ENCODE measurements at places on chromosomes 12 and 14.

GRCh38 chr12:87921621-87922020 lies 107.6 kb downstream of the C12orf50 start:
- DNase-seq: no peak

- DNase-seq: no peak
Observed at GRCh38 chr12:4379405-4379804, at the start of gene FGF23. Gene FGF23 (minus strand): TSS chr12:4379712. CDS start chr12:4379582, 130 bp downstream.

- DNase-seq: no peak
Observed at GRCh38 chr14:90425373-90425879, 28.6 kb downstream of the CALM1 start.

- no peak for DNase-seq
Observed at GRCh38 chr14:93531644-93532043, 100.9 kb downstream of the UNC79 start.

DNA sequence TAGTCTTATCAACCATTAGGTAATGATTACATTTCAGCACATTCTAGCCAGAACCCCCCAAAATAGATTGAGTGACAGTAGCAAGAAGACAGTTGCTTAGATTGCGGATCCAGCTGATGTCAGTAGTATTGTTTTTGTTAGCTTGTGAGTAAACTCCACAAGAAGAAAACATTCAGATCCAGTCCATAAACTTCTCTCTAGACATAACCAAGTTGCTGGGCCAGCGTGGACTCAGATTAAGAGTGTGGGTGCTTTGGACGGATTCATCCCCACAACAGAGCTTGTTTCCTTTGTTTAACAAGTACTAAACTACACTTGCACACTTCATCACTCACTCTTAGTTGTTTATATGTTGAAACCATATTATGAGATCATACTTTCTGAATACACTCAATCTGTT lies 293.4 kb downstream of the NPAS3 start:
- DNase-seq: no peak

DNA sequence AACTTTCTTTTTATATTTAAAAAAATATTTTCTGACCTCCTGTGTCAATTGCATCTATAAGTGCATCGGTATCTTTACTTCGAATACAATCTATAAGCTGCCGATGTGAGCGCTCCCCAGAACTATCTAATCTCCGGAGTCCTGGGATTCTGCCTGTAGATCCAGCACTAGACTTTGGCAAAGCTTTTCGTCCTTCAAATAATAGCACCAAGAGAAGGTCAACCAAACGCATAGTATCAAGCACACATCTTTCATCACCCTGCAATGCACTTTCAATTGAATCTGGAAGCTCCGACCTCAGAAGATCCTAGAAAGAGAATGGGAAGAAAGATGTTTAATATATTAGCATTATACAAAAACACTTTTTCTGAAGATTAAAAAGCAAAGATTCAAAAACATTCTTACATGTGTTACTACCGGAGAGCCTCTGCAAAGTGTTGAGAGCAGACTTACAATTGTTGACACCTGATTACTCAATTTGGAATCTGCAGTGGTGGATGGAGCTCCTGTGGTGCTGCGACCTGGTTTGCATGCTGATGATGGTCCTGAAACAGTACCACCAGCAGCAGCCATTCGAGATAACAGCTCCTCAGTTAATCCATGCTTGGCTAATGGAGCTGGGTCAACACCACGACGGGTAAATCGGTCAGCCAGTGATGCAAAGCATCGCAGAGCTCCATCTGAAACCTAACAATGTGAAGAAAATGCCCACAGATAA lies 34.3 kb downstream of the HECTD1 start:
- no peak for DNase-seq

GRCh38 chr12:16036073-16036472 lies 124.9 kb downstream of the DERA start:
- DNase-seq: no peak

All from GM04504 (cell line).